ENCODE measurements at places on chromosomes 2 and 18.

DNA sequence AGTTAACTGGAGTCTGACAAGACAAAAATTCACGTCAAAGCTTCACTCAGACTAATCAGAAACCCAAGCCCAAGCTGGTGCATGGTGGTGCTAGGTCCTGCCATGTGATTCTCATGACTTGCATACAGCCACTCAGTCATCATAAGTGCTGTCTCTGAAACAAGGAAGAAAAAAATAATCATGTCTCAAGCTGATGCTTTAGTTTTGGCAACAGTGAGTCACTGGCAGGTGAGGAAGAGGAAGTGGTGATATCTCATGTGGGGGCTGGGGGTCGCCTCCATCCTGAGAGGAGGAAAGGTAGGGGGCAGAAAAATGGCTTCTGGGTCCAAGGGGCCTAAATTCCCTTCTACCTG lies 136.3 kb downstream of the TMEM163 start:
- peak; percentile 30 for DNase-seq

DNA sequence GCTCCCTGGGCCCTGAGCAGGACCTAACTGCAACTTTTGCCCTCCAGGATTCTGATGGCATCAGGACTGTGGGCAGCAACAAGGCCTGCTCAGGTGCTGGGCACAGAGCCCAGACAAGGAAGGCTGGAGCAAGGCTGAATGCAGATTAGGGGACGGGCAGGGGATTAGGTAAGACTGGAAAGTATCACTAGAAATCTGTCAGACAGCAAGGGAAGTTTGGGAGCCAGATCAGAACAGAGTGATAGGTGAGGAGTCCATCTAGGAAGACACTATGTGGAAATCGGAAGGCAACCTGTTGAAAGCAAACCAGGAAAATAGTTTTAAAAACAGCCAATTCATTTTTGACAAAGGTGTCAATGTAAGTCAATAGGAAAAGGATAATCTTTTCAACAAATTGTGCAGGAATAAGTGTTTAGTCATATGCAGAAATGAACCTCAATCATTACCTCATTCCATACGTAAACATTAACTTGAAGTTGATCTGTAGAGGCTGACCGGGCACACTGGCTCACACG lies 56.4 kb upstream of the STPG4 start:
- DNase-seq = no peak

- no peak for DNase-seq
Observed at GRCh38 chr2:188367164-188367563, 75.5 kb downstream of the GULP1 start.

GRCh38 chr2:222269132-222269531 lies 29.7 kb downstream of the PAX3 start:
- no peak for DNase-seq

DNA sequence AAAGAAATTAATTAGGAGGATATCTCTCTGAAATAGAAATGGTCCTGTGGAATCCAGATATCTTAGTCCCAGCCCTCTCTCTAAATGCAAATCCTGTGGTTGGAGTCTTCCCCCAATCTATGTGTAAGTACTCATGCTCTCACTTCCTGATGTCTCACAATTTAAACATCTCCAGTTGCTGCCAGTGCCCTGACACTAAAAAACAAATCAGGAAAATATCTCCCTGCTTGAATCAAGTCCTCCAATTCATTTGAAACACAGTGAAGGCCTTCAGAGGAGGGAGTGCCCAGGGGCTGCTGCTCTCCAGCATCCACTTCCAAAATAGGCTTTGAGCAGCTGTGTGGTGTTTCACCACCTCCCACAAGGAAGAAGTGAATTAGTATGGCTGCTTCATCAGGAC lies 413.8 kb downstream of the RAD51AP2 start:
- DNase-seq = no peak

DNA sequence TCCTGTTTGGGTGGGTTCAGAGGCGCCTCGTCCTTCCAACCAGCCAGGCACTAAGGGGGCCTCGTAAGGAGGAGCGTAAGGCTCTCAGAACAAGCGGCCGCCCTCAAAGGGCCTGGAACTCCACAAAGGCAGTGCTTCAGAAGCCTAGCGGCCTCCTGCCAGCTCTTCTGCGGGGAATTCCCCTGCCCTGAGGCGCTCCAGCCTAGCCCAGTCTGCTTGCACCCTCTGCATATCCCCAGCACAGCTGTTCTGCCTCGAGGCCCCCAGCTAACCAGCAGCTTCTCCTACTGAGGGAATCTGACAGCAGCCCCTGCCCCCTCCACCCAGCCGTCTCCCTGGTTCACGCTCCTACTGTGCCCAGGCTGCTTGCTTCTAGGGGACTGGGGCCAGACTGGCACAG lies 265.9 kb downstream of the TFCP2L1 start:
- DNase-seq = peak; percentile 36

GRCh38 chr18:22176420-22177326 lies 7.3 kb downstream of the GATA6 start:
- DNase-seq = peak; percentile 53

GRCh38 chr2:29632018-29632417 lies 289.4 kb downstream of the ALK start:
- DNase-seq = no peak

DNA sequence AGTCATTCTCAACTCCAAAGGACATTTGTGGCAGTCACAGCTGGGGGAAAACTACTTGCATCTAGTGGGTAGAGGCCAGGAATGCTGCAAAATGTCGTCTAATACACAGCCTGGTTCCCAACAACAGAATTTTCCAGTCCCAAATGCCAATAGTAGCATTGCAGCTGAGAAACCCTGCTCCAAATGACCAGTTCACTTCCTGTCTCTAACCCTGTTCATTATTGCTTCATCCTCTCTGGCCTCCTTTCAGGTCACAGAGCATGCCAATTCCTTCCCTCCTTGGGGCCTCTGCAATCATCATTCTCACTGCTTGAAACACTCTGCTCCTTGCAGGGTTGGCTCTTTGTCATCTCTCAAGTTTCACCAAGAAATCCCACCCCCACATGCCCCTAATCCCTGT lies 139.1 kb downstream of the IRS1 start:
- peak; percentile 68 for DNase-seq

GRCh38 chr2:134564549-134564948 lies 154.3 kb downstream of the TMEM163 start:
- DNase-seq = no peak

DNA sequence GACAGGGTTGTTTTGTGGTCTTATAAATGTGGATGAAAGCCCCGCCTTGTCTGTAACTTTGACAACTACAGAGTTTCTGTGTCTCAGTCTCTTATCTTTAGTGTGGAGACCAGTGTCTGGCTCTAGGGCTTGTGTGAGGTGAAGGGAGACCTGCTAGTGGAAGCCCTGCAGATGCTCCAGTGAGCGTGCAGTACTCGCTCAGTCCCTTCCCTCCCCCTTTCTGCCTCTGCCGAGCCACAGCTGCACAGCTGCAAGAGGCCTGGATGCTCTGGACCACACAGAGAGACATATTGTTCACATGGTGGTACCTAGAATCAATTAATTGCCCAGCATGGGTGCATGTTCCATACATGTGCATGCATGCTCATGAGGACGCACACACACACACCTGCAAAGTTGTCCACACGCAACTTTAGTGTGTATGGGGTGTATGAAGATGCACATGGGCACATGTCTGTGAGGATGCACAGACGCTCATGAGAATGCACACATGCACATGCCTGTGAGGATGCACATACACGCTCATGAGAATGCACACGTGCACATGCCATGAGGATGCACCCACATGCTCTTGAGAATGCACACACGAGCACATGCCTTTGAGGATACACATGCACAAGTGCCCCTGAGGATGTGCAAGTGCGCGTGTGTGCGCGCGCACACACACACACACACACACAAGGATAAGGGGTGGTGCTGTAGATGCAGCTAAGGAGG lies 282.1 kb upstream of the HS6ST1 start:
- no peak for DNase-seq

Data from small intestine (tissue), 16 donors.